ENCODE measurements at places on chromosomes 2 and 18.
A peak's percentile ranks its signal among the peaks of the same experiment; 100 is the strongest.

GRCh38 chr2:60525899-60526298 lies 27.6 kb downstream of the BCL11A start:
- DNase-seq = no peak

DNA sequence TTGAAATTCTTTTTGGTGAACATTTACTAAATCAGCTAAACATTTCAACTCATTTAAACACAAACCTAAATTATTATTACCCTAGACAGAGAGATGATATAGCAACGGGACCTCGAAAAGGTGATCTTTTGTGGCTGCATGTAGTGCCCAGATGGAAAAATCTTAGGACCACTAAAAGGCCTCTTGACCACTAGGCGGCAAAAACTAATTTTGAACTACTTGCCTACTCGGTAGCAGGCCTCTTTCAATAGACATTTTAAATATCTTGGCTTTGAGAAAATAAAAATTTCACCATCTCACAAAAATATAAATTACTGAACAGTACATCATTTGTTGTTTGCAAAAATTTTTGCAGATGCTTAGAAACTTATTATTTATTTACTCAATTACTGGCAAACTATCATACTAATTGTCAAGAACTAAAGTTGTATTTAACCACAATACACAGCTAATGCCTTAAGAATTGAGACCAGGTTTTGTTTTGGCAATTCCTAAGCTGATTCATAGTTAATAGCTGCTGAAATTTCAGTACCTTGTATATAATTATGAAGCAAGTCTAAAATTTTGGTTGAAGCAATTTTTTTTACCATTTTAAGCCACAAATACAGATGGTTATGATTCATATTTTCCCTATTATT lies 9.4 kb downstream of the COL3A1 start:
- no peak for DNase-seq

DNA sequence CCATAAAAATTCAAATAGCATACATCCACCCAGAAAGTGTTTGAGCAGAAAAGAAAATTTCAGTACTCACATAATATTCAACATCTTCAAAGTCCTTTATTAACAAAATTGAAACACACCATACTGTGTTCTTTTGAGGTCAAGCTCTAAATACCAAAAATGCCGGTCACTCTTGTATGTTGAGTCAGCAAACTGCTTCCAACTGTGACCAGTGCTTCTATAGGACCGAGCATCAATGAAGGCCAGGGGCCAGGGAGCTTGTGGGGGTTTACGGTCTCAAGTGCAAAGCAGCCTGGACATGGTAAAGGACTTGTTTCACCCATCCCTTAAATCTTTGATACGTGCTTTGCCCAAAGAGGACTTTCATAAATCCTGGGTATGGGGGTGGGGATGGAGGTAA lies 112.7 kb upstream of the REV1 start:
- no peak for DNase-seq

GRCh38 chr2:120243211-120243610 lies 9.4 kb upstream of the RALB start:
- DNase-seq = no peak

DNA sequence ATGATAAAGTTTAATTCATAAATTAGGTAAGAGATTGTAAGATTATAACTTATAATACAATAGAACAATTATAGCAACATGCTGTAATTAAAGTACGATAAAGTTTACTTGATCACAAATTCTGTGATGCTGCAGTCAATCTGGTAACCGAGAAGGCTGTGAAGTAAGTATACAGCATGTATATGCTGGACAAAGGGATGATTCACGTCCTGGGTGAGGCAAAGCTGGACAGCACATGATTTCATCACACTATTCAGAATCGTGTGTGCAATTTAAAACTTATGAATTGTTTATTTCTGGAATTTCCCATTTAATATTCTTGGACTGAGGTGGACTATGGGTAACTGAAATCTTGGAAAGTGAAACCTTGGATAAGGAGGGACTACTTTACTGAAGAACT lies 522.2 kb upstream of the CNTNAP5 start:
- DNase-seq = no peak

DNA sequence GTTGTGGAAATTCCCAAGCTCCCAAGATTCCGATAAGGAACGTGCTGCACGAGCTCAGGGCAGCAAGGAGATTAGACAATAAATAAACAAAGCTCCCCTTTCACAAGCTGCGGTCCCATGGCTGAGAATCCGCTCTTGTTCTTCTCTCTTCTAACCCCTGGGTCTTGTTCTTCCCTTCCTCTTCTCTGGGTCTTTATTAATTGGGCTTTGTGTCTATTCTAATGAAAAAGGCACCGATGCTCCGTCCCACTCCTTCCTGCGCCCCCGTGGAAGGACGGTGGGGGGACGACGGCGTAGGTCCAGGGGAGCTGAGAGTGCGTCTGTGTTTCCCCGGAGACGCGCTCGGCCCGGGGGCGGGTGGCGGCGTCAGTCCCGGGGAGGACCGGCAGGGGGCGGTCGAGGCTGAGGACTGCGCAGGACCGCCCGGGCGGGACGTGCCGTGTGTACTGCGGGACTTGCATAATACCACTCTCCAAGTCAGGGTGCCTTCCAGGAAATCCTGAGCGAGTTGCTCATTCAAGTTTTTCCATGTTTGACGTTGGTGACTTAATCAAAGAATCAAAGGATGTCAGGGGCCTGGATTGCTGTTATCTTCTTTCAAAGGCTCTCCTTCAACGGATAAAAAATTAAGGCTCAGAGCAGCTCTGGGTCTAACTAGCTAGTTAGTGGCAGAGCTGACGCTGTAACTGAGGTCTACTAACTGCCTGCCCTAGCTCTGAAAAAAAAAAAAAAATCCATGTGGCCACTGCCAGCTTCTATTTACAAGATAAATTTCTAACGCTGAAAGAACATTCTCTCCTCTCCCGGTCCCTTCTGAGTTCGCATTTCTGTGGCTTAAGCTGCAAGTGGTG lies 321.4 kb downstream of the TGIF1 start:
- peak; percentile 67 for DNase-seq

- no peak for DNase-seq
Observed at GRCh38 chr2:21002814-21003192, 41.1 kb downstream of the APOB start.

DNA sequence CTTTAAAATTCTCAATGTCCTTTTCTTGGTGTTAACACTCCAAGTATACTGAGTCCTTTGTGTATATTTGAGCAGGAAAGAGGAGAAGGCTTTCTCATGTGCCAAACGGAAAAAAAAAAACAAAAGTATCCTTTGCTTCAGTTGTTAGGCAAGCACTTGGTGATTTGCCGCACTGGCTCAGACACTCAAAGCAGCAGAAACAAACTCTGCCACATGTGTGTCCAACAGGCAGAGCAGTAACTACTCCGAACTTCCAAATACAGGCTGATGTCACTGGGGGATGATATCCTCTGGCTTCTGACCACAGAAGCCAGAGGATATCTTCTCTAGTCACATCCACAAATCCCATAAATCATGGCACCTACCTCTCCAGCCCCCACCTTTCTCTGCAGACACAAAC lies 108.0 kb upstream of the SALL3 start:
- no peak for DNase-seq

DNA sequence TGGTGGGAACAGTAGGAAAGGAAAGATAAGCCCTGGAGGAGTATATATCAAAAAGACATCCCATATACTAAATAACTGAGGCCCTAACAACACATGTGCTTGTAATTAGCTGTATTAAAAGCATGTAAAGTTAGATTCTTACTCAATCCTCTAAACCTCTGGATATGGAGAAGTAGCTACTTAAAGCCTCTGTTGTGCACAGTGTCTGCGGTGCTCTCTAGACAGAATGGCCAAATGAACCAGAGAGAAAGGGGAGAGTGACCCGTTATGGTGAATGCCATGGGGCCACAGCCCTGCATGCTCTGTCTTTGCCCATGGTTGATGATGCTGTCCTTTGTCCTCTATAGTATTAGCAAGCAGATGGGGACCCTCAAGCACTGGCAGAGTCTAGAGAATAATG lies 104.4 kb upstream of the SLC8A1 start:
- DNase-seq = no peak

DNA sequence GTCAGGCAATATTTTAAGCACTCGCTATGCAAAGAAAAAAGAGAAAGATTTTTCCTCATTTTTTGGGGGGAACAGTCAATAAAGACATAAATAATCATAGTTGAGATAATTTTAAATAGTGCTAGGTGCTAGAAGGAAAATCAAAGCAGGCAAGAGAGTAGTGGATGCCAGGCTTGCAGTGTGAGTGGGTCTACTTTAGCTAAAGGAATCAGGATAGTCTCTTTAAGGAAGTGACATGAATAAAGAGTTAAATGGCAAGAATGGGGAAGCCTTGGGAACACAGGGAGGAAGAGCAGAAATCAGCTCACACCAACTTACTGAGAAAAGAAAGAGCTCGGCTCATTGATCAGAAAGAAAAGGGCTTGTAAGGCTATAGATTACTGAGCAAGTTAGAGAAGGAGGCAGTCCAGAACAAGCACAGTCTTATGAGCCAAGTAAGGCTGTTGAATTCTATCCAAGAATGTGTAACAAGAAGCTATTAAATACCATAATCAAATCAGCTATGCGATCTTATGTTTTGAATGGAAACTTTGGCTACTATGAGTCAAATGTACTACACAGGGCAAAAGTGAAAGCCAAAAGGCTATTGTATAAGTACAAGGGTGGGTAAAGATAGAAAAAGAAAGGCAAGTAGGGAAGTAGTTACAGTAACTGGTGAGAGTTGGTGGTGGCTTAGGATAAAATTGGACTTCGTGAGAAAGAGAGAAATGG lies 833.8 kb upstream of the PIK3C3 start:
- no peak for DNase-seq

GRCh38 chr2:219494952-219495530 lies 3.6 kb upstream of the GMPPA start:
- DNase-seq = no peak

DNA sequence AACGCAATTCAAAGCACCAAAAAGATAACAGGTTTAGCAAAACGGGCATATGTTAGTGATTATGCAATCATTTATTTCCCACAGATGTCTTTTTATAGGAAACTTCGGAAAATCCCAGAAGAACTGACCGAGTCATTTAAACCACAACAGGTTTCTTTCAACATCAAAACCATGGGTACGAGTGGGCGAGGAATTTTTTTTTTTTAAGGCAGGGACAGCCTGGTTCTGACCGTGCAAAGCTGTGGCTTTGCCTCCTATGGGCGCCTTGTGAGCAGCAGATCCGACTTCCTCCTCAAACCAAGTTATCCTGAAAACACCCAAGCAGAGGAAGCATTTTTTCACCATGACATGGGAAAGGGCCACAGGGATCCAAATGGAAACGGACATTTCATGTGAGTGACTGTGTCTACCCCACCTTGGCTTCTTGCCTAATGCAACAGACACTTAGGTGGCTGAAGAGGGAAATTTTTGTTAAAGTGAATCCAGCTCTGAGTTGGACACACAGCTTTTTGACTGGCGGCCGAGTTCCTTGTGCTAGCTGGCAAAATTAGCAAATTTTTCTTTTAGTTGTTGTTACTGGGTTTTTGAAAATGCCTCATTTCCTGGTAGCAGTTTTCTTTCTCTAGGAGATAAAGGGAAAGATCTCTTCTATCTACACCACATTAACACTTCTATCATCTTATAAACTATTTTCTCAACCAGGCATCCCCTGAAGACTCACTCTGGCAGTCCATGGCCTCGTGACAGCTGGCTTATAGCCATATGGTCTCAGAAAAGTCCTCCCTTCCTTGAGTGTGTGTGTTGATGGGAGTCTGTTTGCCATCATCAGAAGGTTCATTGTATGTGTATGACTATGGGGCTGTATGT lies 487.4 kb upstream of the ZEB2 start:
- no peak for DNase-seq

DNA sequence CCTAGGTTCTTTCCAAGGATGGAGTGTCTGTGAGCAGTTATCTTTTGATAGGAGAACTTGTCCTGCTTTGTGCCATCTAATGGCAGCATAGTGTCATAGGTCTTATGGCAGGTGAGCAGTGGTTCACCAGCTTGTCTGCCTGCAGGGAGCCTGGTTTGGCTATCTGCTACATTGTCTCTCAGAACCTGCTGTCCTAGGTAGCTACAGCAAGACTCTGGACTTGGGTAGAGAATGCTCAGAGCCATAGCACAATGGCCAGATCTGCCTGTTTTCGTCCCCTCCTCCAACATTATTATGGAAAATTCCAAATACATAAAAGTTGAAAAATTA lies 28.3 kb downstream of the AGFG1 start:
- DNase-seq = no peak

DNA sequence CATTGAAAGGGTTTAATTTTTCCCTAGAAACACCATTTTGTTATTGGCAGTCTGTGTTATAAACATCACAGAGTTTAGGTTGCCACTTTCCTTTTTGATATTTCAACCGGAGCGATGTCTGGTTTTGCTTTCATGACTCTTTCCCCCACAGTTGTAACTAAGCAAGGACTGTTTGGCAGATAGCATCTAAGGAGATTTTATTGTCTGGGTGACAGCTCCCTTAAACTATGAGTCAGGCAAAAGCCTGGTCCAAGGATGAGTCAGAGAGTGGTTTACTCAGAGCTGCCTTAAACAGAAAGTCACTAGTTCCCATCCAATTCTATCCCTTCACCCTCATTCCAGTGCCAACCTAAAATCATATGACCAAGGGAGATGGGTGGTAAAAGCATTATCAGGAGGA lies 341.6 kb upstream of the VWC2L start:
- no peak for DNase-seq

DNA sequence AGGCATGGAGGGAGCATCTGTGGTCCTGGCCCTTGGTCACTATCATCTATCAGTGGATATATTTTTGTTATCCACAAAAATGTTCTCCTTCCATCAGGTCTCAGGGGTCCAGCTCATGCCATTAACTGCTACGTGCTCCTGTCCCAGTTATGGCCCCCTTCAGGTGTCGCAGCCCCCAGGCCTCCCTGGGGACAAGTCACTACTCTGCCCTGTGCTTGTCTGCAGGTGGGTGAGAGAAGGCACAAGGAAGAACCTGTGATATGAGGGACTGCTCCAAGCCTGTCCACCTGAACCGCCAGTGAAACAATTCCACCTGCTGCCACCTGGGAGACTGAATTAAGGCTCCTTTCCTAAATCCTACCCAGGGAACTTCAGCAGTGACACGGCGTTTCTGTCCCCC lies 229.6 kb upstream of the ID2 start:
- DNase-seq = no peak

DNA sequence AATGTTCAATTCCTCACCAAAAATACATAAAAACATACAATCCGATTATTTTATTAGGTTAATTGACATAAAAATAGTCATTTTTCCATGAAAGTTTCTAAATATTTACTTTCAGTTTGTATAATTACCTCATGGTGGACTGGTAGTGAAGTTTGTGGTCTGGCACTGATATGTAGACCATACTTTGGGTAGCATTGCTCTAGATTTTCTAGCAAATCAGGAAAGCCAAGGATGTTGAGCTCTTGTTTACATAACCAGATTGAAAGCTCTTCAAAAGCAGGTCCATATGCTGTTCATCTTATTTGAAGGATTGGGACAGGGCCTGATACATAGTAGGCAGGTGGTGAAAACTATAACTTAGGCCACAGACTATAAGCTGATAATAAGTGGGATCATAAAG lies 61.8 kb downstream of the COMMD1 start:
- no peak for DNase-seq

Data from WERI-Rb-1 (cell line).